ENCODE measurements at places on chromosomes 1 and 21. TPM values are rescaled to one million over a fixed set of nuclear protein-coding genes. Genes with fewer than 3 reads are reported as not detected.

The RAB25 gene
- total RNA-seq: not detected

The OR10J1 gene
- not detected for total RNA-seq

DNA sequence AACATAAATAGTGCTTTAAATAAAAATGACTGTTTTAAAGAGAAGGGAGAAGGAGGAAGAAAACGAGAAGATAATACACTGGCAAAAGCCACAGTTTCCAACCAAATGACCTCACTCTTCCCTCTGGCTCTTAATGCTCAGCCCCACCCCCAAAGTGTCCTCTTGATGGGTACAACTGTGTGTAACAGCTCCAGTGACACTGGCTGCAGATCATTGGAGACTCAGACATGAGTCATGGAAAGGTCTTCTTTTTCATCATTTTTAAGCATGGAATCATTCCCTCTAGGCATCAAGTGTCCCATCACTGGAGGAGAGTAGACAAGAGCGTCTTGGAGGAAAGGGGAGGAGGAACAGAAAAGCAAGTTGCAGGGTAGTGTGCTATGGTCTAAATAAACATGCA, 333.0 kb downstream of the PAPPA2 start:
- DNase-seq: no peak

DNA sequence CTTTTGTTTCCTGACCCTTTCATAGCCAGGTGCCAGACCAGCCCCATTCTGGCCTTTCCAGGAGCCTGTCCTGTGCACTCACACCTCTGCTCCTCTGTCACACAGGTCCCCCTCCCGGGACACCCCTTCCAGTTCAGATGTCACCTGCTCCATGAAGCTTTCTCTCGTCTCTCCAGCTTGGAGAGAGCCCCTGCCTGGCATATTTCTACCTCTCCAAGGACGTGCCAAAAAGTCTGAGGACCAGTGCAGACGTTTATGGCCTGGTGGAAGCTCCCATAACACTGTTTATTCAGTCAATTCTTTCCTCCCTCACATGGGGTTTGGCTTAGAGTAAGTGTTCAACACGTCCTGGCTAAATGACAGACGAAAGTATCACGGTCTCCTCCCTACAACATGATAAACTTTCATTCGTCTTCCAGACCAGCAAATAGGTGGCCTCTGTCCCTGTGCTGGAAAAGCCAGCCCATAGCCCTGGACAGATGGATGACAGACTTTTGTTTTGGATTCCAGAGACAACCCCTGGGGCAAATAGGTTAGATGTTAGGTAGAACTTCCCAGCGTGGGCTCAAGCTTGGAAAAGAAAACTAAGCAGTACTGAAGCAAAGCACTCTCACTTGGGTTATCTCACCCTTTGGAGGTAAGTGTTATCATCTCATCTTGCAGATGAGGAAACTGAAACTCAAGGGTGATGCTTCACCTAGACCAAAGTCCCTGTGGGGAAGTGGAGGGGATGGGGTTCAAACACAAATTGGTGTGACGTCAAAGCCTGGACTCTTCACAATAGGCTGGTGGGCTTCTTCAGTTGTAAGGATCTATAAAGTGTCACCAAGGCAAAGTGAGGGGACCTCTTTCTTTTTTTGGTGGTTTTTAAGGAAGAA, 52.9 kb upstream of the ECE1 start:
- peak; percentile 37 for DNase-seq

The TRABD2B gene
- 0.16 TPM for total RNA-seq

DNA sequence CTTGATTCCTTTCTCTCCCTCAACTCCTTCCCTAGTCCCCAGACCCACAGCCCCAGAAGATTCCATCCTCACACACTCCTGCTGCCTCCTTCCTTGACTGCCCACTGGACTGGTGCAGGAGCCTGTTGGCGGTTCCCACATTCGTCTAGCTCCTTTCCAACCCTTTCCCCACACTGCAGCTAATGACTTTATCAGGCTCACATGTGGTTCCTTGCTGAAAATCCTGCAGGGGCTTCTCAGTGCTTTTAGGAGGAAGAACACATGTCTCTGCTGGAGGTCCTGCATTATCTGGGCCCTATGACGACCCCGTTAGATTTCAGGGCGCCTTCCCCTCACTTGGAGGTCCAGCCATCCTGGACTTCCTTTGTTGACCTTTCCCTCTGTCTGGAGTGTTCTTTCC, 50.2 kb downstream of the EDN2 start:
- no peak for DNase-seq

The CYP4X1 gene
- total RNA-seq: 3.3 TPM

The ANGPTL3 gene
- total RNA-seq: under 0.01 TPM

The PPFIA4 gene
- total RNA-seq: 10.0 TPM

DNA sequence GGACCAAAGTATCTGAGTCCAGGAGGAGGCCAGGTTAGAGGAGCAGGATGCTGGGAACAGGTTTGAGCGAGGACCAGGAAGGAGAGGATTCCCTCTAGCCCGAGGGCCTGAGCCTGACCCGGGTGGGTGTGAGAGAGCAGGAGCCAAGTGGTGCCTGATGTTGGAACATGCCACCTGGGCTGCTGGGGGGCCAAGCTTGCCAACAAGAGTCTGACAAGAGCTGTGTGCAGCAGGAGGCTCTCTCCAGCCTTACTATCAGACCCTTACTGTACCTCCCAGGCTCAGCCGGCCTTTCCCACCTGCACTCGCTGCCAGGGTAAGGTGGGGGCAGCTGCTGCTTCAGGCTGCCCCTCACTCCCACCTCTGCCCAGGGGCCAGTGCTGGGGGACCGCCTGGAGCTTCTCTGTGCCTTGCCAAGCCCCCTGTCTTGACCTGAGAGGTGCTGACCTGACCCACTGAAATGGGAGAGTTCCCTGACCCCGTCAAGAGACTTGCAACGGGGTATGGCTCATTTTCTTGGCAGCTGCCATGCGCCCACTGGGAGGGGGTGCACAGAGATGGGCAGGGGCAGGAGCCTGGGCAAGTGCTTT, 159.6 kb upstream of the VAMP3 start:
- DNase-seq: no peak

The KCNH1 gene
- not detected for total RNA-seq

GRCh38 chr1:68314151-68314780, 81.9 kb upstream of the WLS start:
- no peak for DNase-seq
